Fibroblast of skin of left biceps (primary cell): ENCODE measurements at places on chromosomes 2 and 18.

- no peak for DNase-seq
These were observed 1.6 kb upstream of the MTA3 start for GRCh38 chr2:42566837-42567321.

DNA sequence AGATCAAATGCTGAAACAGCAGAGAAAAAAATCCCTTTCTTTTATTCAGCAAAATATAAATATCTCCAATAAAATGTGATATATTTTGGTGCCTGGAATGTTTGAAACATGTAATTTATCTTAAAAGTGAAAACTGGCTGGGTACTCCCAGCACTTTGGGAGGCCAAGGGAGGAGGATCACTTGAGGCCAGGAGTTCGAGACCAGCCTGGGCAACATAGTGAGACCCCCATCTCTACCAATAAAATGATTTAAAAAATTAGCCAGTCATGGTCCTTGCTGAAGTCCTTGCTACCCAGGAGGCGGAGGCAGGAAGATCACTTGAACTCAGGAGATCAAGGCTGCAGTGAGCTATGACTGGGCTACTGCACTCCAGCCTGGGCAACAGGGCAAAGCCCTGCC, 8.6 kb downstream of the SH3YL1 start:
- DNase-seq: no peak

DNA sequence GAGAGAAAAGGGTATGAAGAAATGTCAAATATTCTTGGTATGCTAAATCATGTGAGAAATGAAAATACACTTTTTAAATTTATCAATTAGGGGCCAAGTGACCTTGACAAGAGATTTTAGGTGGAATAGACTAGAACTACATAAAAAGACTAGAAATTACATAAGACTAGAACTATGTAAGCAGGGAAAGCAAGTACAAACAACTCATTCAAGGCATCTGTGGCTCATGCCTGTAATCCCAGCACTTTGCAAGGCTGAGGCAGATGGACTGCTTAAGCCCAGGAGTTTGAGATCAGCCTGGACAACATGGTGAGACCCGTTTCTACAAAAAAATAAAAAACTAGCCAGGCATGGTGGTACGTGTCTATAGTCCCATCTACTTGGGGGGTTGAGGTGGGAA, 20.3 kb downstream of the SF3B1 start:
- DNase-seq: no peak

DNA sequence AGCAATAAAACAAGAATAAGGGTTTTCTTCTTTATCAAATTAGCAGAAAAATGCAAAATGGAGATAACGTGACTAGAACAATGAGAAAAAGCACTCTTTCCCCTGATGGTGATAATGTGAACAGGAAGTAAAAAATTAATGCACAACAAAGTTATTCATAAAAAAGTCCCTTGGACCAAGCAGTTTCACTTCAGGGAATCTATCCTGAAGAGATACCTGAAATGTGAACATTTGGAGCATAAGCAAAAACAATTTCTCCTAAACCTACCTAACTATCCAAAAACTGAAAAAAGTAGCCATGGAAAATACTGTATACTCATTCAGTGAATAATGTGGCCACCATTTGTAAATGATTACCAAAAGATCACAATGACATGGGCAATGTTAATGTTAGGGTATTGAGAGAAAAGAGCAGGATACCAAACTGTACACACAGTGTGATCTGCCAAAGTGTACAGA, 48.7 kb downstream of the TRIP12 start:
- DNase-seq: no peak

GRCh38 chr2:12797815-12798214, 81.1 kb downstream of the TRIB2 start:
- DNase-seq: no peak

DNA sequence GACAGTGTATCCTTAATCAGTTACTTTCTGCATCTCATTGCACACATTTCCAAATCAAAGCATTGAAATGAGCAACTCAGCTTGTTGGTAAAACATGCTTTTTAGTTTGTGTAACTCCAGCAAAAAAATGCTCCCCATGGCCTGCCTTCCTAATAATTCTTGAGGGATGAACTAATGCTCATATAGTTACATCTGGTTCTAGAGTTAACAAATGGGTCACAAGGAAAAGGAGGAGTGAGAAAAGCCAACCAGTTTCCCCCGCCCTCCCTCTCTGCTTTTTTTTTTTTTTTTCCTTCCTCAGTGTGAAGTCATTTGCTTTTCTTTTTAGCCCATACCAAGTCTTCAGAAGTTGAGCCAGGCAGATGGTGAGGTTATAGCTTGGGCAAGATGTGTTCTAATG, 231.7 kb downstream of the MTX2 start:
- peak; percentile 84 for DNase-seq

DNA sequence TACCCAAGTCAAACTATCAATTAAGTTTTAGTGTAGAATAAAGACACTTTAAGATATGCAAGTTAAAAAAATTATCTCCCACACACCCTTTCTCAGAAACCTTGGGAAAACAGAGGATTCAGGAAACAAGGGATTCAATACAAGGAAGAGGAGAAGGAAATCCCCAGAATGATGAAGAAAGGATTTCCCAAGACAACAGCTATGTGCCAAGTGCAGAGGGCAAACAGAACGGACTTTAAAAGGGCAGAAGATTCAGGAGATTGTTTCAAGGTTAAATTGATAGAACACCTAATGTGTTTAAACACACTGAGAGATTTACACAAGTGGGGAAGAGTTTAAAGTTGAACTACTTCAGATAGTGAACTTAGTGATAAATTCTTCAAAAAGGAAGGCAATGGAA, 71.5 kb upstream of the EPAS1 start:
- DNase-seq: no peak

DNA sequence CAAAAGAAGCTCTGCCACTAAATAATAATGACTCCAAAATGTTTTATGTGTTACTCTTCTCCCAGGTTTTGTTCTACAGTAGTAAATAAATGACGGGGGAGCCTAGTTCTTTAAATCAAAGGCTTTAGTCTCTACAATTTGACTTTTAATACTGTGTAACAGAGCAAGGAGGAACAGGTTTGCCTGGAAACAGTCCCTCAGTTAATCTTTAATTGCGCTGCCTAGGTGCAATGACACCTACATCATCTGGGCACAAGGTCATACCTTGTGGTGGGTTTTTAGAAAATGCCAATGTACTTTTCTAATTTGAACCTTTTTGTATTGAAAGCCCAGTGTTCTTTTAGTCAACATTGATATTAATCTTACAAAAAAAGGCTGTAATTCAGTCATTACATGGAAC, 287.3 kb upstream of the SETBP1 start:
- no peak for DNase-seq

DNA sequence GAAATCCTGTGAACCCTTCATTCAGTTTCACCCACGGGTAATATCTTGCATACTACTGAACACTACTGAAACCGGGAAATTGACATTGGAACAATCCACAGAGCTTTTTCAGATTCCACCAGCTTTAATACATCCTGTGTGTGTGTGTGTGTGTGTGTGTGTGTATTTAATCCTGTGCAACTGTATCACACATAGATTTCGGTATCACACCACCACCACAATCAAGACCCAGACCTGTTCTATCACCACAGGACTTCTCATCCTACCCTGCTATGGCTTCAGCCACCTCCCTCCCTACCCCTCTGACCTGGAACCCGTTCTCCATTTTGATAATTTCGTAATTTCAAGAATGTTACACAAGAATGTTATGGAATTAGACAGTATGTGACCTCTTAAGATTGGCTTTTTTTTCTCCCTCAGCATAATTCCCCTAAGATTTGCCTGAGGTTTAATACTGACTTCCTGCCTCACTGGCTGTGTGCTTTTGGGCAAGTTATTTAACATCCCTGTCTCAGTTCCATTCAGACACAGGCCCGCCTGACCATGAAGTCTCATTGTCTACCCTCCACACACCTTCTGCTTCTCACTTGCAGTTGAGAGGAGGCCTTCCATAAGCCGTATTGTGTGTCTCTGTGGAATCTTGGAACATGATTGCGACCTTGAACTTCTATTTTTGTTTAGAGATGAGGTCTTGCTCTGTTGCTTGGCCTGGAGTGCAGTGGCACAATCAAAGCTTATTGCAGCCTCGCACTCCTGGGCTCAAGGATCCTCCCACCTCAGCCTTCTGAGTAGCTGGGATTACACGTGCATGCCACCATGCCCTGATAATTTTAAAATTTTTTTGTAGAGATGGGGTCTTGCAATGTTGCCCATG, 14.4 kb upstream of the TMEM131 start:
- no peak for DNase-seq

DNA sequence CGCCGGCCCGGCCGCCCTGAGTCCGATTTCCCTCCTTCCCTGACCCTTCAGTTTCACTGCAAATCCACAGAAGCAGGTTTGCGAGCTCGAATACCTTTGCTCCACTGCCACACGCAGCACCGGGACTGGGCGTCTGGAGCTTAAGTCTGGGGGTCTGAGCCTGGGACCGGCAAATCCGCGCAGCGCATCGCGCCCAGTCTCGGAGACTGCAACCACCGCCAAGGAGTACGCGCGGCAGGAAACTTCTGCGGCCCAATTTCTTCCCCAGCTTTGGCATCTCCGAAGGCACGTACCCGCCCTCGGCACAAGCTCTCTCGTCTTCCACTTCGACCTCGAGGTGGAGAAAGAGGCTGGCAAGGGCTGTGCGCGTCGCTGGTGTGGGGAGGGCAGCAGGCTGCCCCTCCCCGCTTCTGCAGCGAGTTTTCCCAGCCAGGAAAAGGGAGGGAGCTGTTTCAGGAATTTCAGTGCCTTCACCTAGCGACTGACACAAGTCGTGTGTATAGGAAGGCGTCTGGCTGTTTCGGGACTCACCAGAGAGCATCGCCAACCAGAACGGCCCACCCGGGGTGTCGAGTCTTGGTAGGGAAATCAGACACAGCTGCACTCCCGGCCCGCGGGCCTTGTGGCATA, 4.6 kb downstream of the SIX2 start:
- DNase-seq: no peak
